ENCODE measurements at places on chromosomes 7 and 10. TPM values are rescaled to one million over a fixed set of nuclear protein-coding genes. Genes with fewer than 3 reads are reported as not detected.
A peak's percentile ranks its signal among the peaks of the same experiment; 100 is the strongest.

DNA sequence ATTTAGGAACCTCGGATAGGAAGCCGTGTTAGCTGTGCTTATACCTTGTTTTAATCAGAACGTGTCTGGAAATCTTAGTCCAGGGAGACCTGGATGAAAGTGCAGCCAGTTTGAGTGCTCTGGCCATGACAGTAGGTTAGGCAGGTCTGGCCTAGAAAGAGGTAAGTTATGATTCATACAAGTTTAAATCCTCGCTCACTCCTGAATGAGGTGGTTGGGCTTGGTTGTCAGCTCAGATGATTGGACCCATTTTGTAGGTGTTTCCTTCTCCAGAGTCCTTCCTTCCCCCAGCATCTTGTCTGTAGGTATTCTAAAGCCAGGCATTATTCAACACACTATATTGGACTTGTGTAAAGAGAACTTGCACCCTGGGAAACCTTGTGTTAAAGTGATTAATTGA lies 561.9 kb upstream of the GALNT17 start:
- no peak for DNase-seq

DNA sequence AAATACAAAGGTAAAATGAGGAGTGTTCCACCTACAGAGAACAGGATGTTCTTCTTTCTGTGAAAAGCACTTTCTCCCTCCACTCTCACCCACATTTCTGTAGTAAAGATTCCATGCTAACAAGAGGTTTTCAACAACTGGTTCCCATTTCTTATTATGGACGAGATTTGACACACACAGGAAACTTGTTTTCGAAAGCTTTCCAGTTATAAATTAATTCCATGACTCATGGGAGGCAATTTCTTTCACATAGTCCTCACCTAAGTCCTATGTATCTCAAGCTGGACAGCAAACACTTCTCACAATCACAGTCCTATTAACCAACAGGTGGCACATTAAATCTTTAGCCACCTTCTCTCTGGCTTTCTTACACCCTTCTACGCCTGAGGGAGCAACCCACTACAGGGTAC lies 24.5 kb downstream of the RAPGEF5 start:
- no peak for DNase-seq

DNA sequence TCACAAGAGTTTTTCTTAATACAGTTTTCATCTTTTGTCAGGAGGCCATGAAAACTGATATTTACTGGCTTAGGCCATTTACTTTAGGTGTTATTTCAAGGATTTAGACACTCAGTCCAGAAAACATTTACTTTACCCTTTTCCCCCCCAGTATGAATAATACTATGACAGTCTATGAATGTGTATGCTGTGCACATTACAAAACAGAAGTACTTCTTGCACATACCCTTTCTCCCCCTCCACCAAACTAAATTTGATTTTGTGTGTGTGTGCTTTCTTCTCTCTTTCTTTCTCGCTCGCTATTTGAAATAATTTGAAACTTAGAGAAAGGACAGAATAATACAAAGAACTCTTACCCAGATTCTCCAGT lies 41.3 kb downstream of the RBM33 start:
- no peak for DNase-seq

- no peak for DNase-seq
Measured at GRCh38 chr10:51144161-51144781, 70.0 kb downstream of the PRKG1 start.

DNA sequence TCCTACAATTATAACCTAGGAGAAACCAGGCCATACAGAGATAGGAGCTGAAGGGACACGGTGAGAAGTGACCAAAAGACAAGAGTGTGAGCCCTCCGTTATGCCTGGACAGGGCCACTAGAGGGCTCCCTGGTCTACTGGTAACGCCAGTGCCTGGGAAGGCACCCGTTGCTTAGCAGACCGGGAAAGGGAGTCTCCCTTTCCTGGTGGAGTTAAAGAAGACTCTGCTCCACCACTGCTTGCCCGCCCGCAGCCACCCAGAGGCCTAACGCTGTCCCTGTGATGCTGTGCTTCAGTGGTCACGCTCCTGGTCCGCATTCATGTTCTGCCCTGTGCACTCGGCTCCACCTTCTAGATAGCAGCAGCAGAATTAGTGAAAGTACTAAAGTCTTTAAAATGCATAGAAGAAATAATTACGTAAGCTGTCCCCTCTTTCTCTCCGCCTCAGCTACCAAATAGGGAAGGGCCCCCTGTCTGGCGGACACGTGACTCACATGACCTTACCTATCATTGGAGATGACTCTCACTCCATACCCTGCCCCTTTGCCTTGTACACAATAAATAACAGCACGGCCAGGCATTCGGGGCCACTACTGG lies 34.8 kb downstream of the GRID2IP start:
- peak; percentile 71 for DNase-seq

DNA sequence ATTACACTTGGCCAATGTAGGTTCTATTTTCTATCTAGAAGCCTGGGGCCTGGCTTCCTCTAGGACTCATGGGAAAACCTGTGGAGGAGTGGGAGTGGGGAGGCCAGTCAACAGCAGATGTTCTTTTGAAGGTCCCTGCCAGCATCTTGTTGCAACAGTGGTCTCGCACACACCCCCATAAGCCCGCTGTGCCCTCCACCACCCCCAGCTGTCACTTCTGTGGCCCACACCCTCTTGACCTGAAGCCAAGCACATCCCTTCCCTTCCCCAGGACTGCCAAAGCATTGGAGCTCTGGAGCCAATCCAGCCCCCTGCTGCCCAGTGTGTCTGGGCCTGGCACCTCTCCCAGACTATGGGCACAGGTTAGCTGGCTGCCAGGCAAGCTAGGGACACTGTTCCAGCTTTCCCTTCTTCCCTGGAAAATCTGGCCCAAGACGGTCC lies 1.9 kb upstream of the STX1A start:
- DNase-seq, result no peak

- no peak for DNase-seq
Measured at GRCh38 chr7:132977234-132977633, 104.7 kb downstream of the CHCHD3 start.

GRCh38 chr7:40530292-40530691 lies 395.5 kb downstream of the SUGCT start:
- DNase-seq, result no peak

- DNase-seq, result no peak
Measured at GRCh38 chr7:27345997-27346396, 103.4 kb downstream of the EVX1 start.

GRCh38 chr7:158054081-158054480 lies 533.5 kb downstream of the PTPRN2 start:
- DNase-seq, result no peak

DNA sequence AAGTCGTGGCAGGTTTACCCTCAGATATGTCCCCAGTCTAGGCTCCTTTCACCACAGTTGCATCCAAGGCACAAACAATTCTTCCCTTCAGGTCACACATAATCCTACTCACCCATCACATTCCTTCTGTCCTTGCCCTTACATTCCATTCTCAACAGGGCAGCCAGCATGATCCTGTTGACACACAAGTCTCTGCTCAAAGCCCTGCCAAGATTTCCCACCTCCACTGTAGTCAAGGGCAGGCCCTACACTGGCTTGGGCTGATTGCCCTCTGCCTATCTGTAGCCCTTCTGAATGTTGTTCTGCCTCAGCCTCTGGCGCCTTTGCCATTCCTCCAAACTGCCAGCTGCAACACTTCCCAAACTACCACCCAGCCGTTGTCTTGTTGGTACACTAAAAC lies 187.9 kb upstream of the AKR1E2 start:
- no peak for DNase-seq

DNA sequence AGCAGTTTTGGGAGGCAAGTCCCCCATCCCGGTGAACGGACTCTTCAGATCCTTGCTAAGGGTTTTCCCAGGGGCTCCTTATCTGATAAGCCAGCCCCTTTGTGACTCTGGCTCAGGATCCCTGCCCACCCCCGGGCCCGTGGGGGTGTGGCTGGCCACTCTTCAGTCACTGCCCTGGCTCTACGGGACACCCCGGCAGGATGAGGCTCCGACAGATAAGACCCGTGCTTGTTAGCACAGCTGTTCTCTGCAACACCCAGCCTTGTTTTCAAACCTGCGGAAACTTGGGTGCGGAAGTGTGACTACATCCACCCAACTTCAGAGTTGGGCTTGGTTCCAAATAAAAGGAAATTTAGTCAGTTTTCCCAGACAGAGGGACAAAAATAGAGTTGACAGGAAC lies 66.7 kb upstream of the PODXL start:
- no peak for DNase-seq

- DNase-seq, result no peak
Measured at GRCh38 chr7:25349283-25350017, 121.2 kb upstream of the NPVF start.

- DNase-seq, result no peak
Measured at GRCh38 chr10:30233186-30233959, 115.7 kb downstream of the MTPAP start.

DNA sequence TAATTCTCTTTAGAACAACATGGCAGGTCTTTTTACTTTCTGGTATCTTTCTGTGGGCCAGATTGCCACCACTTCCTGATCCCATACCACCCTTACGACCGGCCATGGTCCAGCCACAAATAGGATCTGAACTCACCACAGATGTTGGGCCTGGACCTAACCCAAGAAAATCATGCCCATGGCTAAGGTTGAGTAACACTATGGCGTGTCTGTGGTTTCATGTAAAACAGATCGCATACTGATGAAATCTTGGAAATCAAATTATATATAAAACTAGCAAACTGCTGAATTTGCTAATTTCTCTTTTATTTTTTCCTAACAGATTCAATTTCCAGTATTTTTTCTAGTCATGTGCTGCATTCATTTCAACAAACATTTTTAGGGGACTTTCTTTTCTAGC lies 77.2 kb downstream of the CH25H start:
- DNase-seq, result no peak

GRCh38 chr7:33130184-33130583 lies 820 bp downstream of the BBS9 start:
- no peak for DNase-seq

- no peak for DNase-seq
Measured at GRCh38 chr10:20890009-20890408, 7.1 kb downstream of the NEBL start.

GRCh38 chr10:83023662-83024061 lies 1115.6 kb upstream of the GHITM start:
- DNase-seq, result no peak

- no peak for DNase-seq
Measured at GRCh38 chr7:5598261-5598761, 174.7 kb upstream of the TNRC18 start.

DNA sequence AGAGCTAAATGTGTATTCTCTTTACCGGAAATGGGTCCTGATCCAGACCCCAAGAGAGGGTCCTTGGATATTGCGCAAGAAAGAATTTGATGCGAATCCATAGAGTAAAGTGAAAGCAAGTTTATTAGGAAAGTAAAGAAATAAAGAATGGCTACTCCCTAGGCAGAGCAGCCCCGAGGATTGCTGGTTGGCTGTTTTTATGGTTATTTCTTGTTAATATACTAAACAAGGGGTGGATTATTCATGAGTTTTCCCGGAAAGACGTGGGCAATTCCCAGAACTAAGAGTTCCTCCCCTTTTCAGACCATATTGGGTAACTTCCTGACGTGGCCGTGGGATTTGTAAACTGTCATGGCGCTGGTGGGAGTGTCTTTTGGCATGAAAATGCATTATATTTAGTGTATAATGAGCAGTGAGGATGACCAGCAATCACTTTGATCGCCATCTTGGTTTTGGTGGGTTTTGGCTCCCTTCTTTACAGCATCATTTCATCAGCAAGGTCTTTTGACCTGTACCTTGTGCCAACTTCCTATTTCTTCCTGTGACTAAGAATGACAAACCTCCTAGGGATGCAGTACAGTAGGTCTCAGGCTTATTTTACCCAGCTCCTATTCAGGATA lies 60.4 kb downstream of the ARL4A start:
- no peak for DNase-seq

DNA sequence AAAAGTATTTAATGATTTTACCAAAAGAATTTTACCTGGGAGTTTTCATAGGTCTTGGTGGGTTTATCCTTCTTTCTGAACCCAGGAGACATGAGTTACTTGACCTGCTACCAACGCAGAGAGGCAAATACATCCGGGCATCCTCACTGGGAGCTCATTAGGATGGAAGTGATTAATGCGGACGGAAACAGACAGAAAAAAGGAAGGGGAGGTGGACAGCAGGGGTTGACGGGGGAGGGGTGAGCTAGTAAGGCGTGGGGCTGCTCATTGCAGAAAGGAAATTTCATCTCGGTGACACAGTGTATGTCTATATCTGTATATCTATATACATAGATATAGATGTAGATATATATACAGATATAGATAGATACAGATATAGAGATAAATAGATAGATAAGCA lies 408.2 kb upstream of the ADARB2 start:
- DNase-seq, result no peak

GRCh38 chr7:144468990-144469732 lies 65.7 kb upstream of the NOBOX start:
- DNase-seq, result no peak

DNA sequence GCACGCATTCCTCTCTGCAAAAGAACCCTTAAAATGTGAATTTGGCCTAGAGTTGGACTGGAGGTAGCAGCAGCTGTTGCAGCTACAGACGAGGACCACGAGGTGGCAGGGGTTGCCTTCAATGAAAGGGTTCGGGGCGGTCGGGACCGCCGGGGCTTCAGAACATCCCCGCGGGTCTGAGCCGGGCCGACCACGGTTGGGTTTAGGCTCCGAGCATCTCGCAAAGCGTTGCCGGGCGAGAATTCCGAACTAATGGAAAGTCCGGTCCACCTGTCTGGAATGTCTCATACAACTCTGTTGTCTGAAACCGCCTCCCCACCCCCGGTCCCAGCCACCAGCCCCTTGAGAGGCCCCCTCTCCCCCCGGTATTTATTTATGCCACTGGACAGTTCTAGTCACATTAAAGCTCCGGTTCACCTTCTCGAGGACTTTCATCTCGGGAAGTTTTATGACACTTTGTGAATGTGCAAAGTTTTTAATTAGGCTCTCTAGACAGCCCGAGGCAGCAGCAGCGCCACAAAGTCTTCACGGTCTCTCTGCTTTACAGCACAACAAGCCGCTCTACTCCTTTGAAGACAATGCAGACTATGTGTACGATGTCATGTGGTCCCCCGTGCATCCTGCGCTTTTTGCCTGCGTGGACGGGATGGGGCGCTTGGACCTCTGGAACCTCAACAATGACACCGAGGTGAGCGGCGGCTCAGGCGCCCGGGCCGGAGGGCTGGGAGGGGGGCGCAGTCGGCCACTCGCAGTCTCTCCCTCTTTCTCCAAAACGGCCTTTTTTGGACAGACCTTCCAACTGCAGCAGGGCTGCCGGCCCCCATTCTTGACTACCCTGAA lies 246.2 kb downstream of the SLC25A13 start:
- peak; percentile 62 for DNase-seq

Gene AP4M1
- 9.3 TPM for total RNA-seq

Gene TPST1
- 2.3 TPM for total RNA-seq

Gene EBF3
- not detected for total RNA-seq

Gene ZNF467
- 0.53 TPM for total RNA-seq

Gene AVPI1
- 1.8 TPM for total RNA-seq

Gene MYH16
- total RNA-seq, result not detected

Gene IGFBP1
- not detected for total RNA-seq

Gene TMEM196
- not detected for total RNA-seq

Gene PLOD3
- 34.4 TPM for total RNA-seq
